ENCODE measurements at places on chromosomes 11 and 22. TPM values are rescaled to one million over a fixed set of nuclear protein-coding genes. Genes with fewer than 3 reads are reported as not detected.

DNA sequence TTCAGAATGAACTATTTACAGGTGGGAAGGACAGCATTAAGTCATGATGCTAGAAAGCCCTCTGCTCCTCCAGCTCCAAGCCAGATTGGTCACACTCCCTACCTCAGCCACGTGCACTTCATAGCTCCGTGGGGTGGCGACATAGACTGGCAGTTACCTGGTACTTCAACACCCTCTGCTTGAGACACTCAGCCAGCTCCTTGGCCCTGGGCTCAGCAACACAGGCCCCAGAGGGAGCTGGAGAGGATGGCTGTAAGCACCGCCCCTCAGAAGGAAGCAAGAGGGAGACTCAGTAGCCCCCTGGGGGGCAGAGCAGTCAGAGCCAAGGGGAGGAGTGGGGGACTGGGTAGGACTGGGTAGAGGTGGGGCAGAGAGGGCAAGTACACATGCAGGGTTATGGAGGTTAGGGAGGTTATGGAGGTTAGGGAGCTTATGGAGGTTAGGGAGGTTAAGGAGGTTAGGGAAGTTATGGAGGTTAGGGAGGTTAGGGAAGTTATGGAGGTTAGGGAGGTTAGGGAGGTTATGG lies 102.1 kb upstream of the BID start:
- no peak for DNase-seq

DNA sequence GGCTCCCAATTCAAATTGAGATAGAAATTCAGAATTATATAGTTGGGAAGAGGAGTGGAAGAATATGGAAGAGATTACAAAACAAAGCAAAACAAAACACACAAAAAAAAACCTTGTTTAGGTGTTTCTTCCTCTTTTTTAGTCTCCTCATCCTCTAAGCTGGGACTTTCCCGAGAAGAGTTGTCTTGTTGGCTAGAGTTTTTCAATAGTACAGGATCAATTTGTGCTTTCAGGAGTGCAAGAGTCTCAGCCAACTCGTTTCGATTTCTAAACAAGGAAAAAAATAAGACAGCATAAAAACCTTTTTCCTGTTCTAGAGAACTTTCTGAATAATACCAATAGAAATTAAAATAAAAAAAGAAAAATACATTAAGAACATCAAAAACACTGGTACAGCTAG lies 87.8 kb upstream of the CLNS1A start:
- DNase-seq: no peak

GRCh38 chr11:29985248-29985647 lies 31.6 kb downstream of the KCNA4 start:
- no peak for DNase-seq

- DNase-seq: peak; percentile 20
Measured at GRCh38 chr11:47797633-47798032, 30.5 kb upstream of the FNBP4 start.

DNA sequence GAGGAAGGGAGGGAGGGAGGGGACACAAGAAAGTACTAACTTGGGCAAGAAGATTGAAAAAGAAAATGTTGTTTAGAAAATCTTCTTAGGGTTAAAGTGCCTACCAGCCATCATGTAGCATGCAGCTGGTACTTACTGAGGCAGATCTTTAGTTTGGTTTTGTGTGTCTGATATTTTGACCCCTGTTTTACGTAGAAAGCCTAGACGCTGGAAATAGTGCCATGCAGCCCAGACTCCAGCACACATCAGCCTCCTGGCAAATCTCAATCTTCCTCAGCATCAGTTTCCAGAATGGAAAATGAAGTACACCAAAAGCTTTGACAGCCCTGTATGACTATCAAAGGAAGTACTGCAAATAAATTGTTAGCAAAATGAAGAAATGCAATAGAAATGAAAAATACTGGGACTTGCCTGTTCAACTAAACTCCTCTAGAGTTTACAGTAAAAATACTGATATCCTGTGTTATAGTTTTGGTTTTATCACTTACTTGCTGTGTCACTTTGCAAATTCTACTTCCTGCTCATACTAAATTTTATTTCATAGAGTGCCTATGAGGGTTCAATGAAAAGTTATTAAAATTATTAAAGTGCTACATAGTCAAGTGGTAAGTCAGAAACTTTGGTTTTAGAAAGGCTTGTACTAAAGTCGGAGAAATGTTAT lies 7.4 kb downstream of the USP28 start:
- DNase-seq: no peak

GRCh38 chr11:13862845-13863392 lies 99.6 kb upstream of the SPON1 start:
- no peak for DNase-seq

DNA sequence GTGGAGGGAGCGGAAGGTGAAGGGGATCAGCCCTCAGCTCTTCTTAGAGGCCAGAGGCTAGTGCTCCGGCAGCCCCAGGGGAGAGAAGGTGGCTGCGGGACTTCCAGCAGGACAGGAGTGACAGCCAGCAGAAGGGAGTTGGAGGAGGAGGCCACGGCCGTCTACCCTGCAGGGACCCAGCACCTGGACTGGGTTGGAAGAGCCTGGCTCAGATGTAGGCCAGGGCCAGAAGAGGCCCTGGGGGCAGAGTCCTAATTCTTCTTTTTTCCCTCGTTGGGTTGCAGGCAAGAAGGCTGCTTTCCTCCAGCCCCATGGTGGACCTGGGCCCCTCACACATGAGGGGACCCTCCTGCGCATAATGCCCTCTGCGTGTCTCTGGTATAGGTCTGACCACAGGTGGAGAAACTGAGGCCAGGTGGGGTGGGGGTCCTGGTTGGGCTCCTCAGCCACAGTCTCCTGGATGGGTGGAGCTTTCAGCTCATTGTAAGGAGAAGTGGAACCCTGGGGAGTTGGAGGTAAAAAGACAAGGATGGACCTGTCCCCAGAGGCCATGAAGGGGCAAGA lies 2.3 kb upstream of the MCAM start:
- DNase-seq: no peak

GRCh38 chr11:116879800-116880625 lies 42.6 kb upstream of the APOA1 start:
- DNase-seq: peak; percentile 78

- DNase-seq: no peak
Measured at GRCh38 chr11:63840356-63841060, 1.6 kb downstream of the MARK2 start.

OR5A1 gene
- not detected for total RNA-seq

OR51B4 gene
- total RNA-seq: not detected

PDXP gene
- total RNA-seq: 14.2 TPM

CCDC87 gene
- 0.40 TPM for total RNA-seq

MPEG1 gene
- total RNA-seq: 11.1 TPM
